ENCODE measurements at places on chromosomes 12 and 14. TPM values are rescaled to one million over a fixed set of nuclear protein-coding genes. Genes with fewer than 3 reads are reported as not detected.

DNA sequence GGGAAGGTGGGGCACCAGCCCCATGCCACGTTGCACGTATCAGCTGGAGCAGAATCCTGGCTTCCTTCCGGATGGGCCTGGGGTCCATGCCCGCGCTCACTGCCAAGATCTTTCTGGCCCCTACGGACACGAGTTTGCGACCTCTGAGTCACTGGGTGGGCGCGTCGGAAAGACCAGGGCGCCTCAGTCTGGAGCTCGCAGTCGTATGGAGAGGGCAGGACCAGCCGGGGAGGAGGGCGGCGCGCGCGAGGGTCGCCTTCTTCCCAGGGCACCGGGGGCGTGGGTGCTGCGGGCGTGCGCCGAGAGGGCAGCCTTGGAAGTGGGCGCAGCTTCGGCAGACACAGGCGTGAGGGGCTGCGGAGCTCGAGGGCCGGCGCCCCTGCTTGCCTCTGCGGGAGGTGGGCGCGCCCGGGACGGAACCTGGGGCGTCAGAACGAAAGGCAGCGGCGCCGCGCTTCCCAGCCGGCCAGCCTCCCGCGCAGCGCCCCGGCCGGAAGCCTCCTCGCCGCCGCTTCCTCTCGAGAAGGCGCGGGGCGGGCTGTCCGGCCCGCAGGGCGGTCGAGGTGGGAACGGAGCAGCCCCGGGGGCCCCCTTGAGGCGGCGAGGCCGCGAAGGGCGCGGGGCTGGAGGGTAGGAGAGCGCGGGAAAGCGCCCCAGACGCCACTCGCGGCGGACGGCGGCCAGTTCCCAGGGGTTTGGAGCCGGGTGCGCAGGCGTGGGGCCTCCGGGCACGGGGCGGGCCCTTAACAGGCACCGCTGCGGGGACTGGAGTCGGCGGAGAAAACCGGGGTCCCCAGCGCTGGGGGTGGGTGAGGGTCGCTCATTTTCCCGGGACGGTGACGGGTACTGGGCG is at the start of gene ARL6IP4:
TSS of gene ARL6IP4 (plus strand) at position 499 of the 853 bp plus-strand sequence. CDS start 459 bp downstream, outside the sequence.
- peaks cover 11% of the 10 kb centered on the region for H3K36me3 ChIP-seq
- H3K4me3 ChIP-seq: peak within 1 kb of the TSS; percentile 82
- H3K27me3 ChIP-seq: no peaks in the 10 kb centered on the region
- H3K27ac ChIP-seq: peak within 1 kb of the TSS; percentile 71
- H3K4me1 ChIP-seq: peaks cover 30% of the 10 kb centered on the region

- H3K36me3 ChIP-seq: no peaks in the 10 kb centered on the region
- H3K4me1 ChIP-seq: no peaks in the 10 kb centered on the region
- no peak overlapping the region for H3K4me3 ChIP-seq
- DNase-seq: no peak
These were observed 34.4 kb downstream of the BTG1 start for GRCh38 chr12:92111256-92111655.

GRCh38 chr12:40769846-40770245 is 77.6 kb downstream of the CNTN1 start:
- DNase-seq: no peak
- no peaks in the 10 kb centered on the region for H3K4me1 ChIP-seq
- no peak overlapping the region for H3K4me3 ChIP-seq
- H3K27me3 ChIP-seq: no peaks in the 10 kb centered on the region
- H3K36me3 ChIP-seq: no peaks in the 10 kb centered on the region

The EFS gene
- 1.4 TPM for polyA plus RNA-seq

- DNase-seq: no peak
- no peak overlapping the region for H3K4me3 ChIP-seq
- no peaks in the 10 kb centered on the region for H3K4me1 ChIP-seq
- H3K27me3 ChIP-seq: no peaks in the 10 kb centered on the region
- H3K27ac ChIP-seq: no peak overlapping the region
These were observed 250.0 kb upstream of the CLEC14A start for GRCh38 chr14:38505973-38506249.

The DNAJC22 gene
- not detected for polyA plus RNA-seq

Data from keratinocyte (primary cell).